ENCODE measurements at places on chromosomes 12 and 14.
A peak's percentile ranks its signal among the peaks of the same experiment; 100 is the strongest.

- no peak for DNase-seq
Observed at GRCh38 chr14:30034152-30034551, 106.5 kb upstream of the PRKD1 start.

DNA sequence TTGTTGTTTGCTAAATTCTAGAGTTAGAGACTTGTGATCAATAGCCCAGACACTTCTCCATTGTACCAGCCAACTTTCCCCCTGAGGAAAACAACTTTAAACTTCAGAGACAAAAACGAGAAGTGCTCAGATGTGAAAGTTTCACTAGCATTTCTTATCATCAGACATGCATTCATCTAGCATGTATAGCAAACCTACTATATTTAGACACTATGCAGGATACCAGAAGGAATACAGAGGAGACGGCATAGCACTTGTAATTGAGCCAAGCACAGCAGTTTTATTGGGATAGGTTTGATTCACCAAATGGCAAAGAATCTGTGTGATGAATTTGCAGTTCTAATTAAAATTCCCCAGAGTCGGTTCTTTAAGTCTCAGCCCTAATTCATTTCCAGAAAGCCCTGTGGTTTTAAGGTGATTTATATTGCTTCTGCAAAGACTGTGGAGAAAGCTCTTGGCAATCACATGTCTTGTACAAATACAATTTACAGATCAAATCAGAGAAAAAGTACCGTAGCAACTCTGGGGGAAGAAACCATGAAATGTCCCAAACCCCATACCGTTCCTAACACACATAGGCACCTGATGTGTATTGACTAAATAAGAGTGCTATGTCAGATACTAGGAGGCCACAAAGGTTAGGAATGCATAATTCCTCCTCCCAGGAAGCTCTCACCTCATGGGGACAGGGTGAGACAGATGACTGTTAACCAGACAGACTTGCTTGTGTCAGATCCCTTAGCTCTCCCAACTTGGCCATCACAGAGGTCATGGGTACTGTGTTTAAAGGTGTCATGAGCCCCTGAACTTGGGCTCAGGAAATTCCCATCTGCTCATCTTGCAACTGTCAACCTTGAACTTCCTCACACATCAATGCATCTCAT, 69.6 kb upstream of the KRAS start:
- no peak for DNase-seq

DNA sequence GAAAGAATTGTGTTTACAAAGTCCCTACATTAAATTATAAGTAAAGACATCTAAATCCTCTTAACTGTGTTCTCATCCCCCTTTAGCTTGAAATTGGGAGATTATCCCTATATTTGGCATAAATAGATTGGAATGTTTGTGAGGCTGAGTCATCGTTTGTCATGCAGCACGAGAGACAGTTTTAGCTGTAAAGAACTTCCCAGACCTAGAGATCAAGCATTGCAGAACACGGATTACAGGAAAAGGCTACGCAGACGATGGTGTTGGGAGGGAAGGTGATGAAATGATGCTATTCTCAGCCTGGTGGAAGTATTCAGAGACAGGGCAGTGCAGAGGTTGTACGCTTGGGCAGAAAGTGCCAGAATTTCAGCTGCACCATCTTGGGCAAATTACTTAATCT, 93.8 kb downstream of the PTPRB start:
- DNase-seq, result no peak

GRCh38 chr14:77988970-77989369, 181.2 kb upstream of the NRXN3 start:
- DNase-seq, result no peak

GRCh38 chr12:122471324-122472226, 29.2 kb downstream of the ZCCHC8 start:
- DNase-seq, result peak; percentile 65

- no peak for DNase-seq
Observed at GRCh38 chr14:89849931-89850330, 104.6 kb downstream of the EFCAB11 start.

- no peak for DNase-seq
Observed at GRCh38 chr14:63800083-63800482, 52.7 kb upstream of the SYNE2 start.

DNA sequence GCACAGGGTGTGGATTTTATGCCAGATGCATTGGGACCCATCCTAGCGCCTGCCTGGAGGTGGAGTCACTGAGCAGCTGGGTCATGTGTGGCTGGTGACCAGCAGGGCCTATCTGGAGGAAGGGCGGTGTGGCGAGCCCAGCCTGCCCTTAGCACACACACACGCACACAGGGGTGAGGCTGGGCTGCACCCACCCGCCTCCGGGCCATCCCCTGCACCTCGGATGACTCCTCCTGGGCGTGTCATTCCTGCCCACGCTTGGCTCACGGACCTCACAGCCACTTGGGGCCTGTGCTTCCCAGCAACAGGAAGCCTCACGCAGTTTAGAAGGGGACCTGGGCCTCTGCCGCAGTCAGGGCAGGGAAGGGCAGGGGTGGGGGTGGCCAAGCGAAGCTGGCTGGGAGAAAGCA, 36.2 kb upstream of the FZD10 start:
- no peak for DNase-seq

- DNase-seq, result no peak
Observed at GRCh38 chr14:93536945-93537344, 106.2 kb downstream of the UNC79 start.

- no peak for DNase-seq
Observed at GRCh38 chr12:112665958-112666357, 125.6 kb upstream of the RPH3A start.

DNA sequence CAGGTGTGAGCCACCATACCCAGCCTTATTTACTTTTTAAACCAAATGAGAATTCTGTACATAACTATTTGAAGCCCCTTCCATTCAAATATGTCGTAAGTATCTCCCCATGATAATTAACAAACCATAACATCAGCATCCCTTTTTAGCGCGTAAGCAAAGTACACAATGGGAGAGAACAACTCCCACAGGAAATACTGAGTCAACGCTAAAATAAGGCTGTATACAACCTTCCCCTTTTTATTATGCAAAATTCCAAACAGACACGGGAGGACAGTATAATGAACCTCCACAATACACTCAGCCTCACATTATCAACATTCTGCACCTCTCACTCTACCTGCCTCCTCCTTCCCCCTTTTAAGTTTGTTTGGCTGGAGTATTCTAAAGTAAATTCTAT, 73.5 kb downstream of the CCDC88C start:
- DNase-seq, result no peak

DNA sequence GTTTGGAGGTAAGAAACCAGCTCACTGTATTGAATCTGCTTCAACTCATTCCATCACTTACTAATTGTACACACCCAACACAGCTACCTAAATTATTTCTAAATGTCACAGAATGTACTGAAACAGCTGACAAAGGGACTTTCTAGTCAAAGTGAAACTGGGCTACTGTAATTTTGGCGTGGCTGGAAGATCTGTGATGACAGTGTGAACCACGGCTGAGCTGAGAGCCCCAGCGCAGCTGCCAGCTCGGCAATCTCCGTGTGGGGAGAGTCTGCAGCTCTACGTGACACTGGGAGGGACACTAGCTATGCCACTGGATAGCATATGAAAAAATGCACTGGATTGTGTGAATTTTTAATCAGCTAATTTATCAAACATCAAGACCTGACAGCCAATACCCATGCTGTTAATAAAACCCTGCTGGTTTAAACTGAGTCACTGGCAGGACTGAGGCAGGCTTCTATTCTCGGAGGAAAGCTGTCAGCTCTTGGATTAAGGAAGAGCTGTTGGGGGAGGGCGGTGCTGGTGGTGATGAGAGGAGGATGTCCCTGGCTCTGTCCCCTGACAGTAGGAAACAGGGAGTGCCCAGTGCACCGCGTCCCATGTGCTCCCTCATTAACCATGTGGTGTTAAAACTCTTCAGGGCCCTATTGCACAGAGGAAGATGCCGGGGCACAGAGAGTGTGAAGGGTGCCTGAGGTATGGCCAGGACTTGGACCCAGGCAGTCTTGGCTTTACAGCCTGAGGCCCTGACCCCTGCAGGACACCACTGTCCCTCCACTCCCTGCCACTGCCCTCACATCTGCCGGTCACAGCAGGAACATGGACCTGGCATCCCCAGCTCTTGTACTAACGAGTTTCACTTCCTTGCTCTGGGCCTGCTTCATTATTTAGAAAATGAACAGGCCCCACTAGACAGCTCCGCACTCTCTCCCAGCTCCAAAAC, 13.3 kb downstream of the SLC15A4 start:
- no peak for DNase-seq

DNA sequence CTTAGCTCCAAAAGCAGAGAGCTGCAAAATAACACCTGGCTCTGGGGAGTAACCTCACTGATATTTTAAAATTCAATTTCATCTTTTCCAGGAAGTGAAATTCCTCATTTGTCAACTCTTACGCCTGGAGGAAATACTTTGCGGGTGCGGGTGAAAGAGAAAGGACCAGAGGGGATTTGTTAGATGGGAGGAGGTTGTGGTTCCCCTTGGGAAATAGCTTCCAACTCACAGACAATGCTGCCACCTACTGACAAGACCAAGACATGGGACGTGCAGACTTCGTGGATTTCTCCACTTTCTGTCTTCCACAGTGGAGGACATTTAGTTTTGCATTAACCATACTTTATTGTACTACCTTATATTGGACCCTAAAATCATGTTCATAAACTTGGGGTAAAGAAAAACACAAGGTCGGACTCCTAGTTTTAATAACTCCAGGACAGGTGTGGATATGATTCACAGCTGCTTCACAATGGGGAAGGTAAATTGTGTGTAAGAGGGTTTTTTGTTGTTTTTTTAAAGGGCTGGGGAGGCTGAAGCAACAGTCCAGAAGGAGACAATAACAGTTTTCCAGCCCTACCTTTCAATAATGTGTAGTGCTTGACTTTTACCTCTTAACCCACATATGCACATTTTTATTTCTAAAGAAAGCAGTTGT, 10.8 kb downstream of the FBXL14 start:
- no peak for DNase-seq

DNA sequence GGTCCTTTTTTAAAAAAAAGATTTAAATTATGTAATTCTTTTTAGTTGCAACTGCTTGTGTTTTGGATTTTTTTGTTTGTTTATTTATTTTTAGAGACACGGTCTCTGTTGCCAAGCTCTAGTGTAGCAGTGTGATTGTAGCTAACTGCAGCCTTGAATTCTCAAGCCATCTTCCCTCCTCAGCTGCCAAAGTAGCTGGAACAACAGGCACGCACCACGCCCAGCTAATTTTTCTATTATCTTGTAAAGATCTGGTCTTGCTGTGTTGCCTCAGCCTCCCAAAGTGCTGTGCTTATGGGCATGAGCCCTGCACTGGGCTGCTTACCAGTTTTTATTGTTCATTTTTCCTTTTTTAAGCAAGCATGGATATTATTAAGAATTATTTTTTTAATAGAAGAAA, 10.6 kb upstream of the ART4 start:
- DNase-seq, result no peak

GRCh38 chr12:104339663-104340062, 36.1 kb downstream of the EID3 start:
- DNase-seq, result no peak

DNA sequence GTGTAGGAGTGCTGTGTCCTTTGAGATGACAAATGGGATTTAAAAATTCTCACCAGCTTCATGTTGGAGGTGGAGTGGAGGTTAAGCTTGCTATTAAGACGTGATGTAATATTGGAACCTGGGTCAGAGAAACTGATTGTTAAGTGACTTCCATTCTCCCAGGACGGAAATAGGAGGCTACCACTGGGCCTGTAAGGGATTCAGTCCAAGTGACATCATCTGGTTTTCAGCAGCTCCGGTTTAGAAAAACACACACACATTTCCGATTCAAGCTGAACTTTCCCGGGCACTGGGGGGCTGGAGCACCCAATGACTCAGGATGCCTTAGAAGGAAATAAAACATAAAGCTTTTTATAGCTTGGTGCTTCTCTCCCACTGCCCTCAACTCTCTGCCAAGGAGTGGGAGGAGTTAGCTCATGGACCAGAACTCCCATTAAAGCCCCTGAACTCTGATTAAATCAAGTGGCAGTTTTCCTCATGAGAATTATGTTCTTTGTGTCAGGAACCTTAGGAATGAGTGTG, 12.4 kb downstream of the CALM1 start:
- no peak for DNase-seq

DNA sequence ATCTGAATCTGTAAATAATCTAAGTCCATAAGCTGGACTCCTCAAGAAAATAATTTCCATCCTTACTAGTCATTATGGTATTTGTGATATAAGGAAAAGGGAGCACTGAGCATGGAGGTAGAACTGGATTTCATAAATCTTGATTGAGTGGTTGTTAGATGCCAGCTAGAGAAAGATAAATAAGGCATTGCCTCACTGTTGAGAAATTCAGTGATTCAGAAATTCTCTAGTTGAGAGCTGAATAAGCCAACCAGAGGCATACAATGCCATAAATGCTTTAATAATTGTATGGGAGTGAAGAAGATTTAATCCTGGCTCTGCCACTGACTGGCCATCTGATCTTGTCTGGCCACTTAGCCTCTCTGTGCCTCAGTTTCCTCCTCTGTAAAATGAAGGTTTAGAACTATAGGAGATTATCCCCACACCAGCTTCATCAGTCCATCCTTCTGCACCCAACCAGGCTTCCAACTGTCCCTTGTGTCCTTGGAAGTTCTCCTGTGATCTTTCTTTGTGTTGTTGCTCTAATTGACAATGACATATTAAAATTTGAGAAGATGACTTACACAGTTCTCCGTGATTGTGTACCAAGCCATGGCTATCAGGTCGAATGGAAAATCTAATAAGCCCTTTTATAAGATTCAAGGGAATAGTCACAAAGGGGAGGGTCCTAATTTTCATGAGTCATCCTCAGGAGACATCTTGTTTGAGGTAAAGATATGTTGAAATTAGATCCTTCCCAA, 394.3 kb downstream of the EGLN3 start:
- no peak for DNase-seq

GRCh38 chr12:38138225-38139221, 178.1 kb upstream of the ALG10B start:
- peak; percentile 64 for DNase-seq

GRCh38 chr12:3215410-3215975, 138.3 kb downstream of the TSPAN9 start:
- DNase-seq, result no peak

DNA sequence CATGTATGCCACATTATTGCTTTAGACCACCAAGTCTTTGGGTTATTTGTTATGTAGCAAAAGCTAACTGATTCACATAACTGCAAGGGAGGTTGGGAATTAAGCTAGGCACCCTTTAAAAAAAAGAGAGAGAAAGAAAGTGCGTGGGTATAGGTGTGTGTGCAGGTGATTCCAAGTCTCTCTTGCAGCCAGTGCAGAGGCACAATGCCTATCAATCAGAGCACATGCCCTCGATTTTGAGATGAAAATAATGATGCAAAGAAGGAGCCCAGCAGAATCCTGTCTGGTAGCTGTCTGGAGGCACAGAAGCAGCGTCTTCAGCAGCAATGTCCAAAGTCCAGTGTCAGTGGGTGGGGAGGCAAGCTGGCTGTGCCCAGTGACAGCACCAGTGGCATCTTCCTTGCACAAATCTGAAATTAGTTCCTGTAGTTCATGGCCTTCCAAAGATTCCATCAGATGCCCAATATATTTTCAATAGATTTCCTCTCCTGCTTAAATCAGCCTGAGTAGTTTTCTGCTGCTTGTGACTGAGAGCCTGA, 62.4 kb upstream of the TBPL2 start:
- DNase-seq, result no peak
